T1000 (cell line): ENCODE measurements at places on chromosomes 11 and 22.

GRCh38 chr11:126727381-126727780, 273.2 kb downstream of the KIRREL3 start:
- no peak for DNase-seq

- DNase-seq, result no peak
These were observed 4.3 kb upstream of the RGL4 start for GRCh38 chr22:23686416-23687024.

DNA sequence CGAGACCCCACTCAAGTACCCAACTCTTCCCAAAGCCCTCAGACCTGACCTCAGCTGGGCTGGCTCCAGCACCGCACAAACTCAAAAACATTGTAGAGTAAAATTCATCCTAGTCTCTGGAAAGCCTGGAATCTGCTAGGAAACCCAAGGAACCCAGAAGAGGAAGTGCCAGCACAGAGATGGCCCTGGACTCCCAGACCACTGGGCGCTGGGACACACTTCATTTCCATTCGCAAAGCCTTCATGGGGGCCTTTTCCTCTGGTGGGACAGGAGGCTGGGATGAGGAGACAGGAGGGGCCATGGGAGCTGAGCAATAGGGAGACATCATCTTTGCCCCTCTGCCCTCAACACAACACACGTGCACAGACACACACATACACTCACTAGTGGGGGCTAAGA, 30.8 kb downstream of the ARRB1 start:
- DNase-seq, result no peak

DNA sequence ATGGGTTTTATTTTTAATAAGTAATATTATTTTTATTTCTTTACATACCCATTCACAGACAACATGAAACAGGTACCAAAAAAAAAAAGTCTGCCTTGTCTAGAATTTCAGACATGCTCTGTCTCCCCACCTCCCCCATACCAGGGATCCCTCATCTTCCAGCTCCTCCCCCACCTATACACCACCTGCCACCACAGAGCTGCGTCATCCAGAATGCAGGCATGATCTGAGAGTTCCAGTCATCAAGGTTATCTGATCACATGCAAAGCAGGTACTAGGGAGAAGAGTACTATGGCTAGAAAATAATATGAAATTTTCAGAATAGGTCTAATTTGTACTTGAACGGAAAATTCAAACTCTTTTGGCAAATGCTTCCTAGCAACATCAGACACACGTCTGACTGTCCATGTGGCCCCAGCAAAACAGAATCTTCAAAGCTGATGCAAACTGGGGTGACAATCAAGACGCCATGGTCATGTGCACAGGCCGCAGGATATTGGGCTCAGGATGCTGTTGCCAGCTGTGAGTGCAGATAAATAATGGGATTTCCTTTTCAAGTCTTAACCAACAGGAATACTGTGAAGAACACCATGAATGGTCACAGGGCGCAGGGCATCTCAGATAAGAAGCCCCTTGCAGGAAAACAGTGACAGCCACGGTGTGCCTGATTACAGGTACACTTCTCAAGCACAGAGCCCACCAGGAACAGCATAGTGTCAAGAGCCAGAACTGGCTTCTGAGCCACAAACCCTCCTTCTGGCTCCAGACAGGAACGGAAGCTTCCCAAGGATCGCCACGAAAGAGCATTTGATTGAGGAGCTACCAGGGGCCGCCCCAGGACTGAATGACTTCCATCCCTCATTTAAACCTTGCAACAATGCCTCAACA, 169.5 kb downstream of the EFCAB6 start:
- DNase-seq, result no peak

DNA sequence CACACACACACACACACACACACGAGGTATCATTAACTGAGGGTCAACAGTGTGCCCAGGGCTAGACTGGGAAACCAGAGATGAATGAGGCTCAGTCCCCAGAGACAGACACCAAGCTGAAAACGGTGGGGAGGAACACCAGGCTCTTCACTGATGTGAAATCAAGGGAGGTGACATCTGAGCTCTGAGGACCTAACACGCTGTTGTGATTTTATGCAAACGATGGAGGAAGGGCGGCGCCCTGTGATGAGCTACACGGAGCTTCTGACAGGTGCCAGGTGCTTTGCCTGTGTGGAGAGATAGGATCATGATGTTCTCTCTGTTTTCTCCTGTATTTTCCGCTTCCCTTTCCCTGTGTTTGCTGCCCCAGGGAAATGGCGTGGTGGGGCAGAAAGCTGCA, 6.5 kb upstream of the CYB5R3 start:
- no peak for DNase-seq

DNA sequence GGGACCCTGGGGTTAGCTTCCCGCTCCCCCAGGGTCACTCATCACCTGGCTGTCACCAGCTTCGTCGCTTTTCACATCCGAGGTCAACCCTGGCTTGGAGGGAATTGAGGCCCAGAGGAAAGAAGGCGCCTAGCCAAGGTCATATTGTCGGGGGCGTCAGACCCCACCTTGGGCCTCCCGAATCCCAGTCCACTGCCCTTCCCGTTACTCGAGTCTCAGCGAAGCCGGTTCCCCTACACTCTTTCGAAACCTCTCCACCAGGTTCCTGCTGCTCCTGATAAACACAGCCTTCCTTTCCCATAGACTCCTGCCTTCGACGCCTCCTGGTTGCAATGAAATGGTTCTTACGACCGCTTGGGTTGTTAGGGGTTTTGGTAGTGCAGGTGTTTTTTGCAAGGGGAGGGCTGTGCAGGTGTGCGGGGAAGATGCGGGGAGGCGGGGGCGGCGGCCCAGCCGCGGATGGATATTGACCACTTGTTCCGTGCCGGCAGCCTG, 642 bp downstream of the NAA40 start:
- DNase-seq, result no peak

DNA sequence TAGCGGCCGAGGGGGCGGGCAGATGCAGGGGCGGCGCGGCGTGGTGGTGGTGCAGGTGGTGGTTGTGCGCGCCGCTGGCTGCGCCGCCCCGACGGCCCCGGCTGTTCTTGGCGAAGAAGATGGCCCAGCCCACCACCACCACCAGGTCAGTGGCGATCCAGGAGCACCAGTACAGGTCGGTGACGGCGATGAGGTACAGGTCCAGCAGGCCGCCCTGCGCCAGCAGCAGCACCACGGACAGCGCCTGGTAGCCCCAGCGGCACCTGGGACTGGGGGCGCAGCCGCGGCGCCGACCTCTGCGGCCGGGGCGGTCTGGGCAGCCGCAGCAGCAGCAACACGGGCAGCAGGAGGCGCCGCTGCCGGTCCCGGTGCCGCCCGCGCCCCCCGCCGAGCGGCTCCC, 879 bp downstream of the TMEM121B start:
- DNase-seq, result no peak

DNA sequence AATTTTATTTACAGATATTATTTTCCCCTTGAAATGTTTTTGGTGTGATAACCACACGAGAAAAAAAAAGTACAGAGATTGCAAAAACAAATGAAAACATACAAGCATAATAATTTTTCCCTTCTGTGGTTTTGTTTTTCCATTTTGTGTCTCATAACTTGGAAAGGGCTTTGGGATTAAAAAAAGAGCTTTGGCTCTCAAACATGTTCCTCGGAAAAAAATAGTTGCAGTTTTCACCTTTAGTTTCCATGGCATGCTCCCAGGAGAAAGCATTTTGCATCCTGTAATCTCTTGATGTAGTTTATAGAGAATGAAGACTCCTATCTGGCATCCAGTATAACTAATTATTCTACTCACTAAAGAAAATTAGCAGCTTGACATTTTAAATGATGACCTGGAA, 362.1 kb upstream of the PDGFD start:
- no peak for DNase-seq

DNA sequence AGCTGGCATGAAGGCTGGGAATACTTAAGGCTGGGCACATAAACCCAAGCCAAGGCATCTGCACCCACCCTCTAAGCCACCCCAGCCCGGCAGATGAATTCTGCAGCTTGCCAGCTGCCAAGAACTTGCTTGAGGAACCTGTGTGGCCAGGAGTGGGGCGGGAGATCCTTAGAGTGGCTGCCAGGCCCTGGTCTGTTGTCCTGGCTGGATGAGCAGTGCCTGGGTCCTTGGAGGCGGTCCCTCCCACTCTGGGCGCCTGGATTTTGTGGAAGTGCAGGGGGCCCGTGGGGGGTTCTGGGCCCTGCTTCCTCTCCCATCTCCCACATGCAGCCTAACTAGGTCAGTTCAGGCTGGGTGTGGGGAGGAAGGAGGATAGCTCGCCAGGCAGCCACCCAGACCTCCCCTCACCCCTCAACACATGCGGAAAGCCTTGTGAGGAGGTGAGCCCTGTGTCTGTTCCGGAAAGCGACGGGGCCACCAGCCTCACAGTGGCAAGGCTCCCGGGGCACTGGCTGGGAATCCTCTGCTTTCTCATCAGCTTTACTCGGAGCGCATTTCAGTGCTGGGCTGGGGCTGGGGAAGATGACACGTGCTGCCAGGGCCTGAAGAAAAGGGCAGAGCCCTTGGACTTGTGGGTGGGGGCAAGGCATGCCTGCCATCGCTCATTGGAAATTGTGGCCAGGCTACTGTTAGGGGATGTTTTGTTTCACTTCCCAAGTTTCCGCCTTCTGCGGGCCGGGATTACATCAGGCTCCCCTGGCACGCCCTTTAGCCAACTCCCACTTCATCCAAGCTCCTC, 8.4 kb downstream of the DAGLA start:
- no peak for DNase-seq

GRCh38 chr11:78615724-78616123, 41.1 kb upstream of the NARS2 start:
- no peak for DNase-seq

DNA sequence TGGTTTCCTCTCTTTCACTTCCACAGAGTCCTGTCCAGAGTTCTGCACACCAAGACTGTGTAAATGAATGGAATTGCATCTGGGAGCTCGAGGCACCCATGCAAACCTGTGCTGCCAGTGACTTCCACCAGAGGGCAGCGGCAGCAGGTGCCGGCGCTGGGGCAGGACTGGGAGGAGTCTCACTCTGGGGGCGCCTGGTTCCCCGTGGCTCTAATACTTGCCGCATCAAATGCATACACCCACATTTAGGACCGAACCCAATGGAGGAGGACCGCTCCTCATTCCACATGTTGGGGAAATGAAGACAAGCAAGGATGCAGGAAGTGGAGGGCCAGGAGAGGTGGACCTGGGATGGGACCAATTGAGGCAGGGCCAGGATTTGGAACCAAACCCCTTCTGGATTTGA, 1.1 kb upstream of the CD6 start:
- DNase-seq, result no peak

GRCh38 chr11:129592191-129592590, 216.5 kb downstream of the BARX2 start:
- DNase-seq, result no peak

GRCh38 chr11:132838627-132839026, 693.7 kb downstream of the OPCML start:
- DNase-seq, result no peak

- no peak for DNase-seq
These were observed 7.3 kb downstream of the CD6 start for GRCh38 chr11:60978546-60979380.

DNA sequence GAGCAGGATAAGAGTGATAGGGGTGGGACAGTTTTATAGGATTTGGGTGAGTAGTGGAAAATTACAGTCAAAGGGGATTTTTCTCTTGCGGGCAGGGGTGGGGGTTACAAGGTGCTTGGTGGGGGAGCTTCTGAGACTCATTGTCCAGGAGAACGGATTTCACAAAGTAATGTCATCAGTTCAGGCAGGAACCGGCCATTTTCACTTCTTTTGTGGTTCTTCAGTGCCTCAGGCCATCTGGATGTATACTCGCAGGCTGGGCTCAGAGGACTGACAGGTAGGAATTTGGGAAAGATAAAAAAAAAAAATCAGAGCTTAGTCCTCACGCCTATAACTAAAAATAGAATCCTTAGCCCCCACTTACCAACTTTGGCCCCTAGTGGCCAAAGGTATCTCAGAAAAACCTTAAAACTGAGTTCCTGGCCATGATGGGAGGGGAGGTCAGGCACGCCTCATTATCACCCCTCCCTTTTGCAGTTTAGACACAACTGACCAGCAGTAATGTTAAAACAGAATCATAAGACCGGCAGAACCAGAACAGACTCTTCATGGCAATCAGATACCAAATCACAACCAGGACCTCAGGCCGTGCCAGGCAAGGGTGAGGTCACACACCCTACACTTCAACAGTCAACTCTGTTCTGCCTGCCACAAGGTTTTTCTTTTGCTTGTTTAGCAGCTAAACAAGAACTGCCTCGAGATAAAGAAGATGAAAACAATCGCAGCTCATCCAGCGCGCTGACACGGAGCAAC, 8.9 kb upstream of the APOBEC3G start:
- no peak for DNase-seq

GRCh38 chr11:86255896-86256295, 11.3 kb downstream of the EED start:
- DNase-seq, result no peak

DNA sequence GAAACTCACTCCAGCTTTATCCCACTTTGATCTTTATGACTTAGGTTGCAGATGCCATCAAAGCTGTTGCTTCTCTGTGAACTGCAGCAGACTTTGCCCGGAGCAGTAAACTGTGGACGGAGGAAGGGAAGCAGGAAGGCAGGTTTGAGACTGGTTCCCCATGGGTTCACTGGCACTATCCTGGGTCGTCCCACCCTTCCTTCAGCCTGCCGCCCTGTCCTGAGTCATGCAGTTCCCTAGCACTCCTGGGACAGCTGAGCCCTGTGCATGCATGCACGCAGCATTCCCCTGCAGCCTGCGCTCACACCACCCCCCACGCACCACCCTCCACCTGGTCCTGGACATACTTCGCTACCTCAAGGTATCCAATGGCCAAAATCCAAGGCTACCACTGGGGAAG, 23.5 kb upstream of the P2RY2 start:
- peak; percentile 27 for DNase-seq

GRCh38 chr11:43747130-43747802, 66.7 kb downstream of the HSD17B12 start:
- DNase-seq, result no peak

DNA sequence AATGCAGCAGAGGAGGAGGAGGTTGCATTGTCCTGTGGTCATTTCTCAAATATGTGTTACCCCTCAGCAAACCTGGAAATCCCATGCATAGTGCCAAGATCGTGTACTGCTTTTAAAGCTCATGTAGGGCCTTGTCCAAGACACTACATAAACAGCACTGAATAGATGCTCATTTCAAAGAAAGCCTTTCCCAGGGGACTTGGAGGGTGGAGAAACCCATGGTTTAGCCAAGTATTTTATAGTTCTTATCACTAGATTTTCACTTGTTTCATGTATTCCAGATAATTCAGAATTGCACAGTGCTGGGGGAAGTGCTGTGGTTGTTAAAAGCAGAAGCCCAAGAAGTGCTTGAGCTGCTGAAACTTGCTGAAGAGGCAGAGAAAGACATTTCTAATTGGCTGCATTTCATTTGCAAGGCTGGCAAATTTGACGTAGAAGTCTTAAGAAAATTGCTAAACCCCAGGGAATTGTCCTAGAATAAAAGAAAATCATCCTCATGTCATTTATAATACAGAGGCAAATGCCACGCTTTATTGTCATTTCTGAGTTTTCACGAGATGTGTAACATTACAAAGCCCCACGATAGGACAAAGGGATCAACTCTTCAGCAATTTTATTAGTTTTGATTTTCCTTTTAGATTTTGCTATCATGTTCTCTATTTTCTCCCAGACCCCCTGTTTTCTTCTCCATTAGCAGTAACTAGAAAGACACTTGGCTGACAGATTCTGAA, 20.1 kb downstream of the CSRP3 start:
- DNase-seq, result no peak

GRCh38 chr22:42443240-42444076, 11.3 kb upstream of the NFAM1 start:
- DNase-seq, result no peak

- no peak for DNase-seq
These were observed 269.4 kb downstream of the TTC28 start for GRCh38 chr22:28410050-28410816.
